ENCODE measurements at places on chromosomes 3 and 15.

DNA sequence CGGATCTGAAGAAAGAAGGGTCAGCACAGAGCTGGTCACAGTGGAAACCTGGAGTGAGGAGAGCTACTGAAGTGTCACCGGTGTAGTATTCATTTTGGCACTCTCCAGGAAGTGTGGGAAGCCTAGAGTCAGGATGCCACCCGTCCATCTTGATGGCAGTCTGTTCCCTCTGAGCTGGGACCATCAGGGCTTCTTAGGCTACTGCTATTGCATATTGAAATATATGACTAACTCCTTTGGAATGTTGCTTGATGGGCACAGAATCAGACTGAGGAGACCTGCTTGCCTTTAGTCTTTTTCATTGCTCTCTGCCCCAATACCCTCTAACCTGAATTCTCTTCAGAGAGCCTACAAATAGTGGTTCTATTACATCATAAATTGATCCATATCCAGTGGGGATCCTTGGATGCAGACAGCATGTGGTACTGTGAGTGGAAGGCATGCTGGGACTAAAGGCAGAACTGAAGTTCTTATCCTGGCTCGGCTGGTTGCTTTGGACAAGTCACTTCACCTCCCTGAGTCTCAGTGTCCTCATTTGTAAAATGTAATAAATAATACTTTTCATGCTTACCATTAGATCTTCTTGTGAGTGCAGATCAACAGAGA lies 143.5 kb downstream of the PDE8A start:
- DNase-seq, result no peak

DNA sequence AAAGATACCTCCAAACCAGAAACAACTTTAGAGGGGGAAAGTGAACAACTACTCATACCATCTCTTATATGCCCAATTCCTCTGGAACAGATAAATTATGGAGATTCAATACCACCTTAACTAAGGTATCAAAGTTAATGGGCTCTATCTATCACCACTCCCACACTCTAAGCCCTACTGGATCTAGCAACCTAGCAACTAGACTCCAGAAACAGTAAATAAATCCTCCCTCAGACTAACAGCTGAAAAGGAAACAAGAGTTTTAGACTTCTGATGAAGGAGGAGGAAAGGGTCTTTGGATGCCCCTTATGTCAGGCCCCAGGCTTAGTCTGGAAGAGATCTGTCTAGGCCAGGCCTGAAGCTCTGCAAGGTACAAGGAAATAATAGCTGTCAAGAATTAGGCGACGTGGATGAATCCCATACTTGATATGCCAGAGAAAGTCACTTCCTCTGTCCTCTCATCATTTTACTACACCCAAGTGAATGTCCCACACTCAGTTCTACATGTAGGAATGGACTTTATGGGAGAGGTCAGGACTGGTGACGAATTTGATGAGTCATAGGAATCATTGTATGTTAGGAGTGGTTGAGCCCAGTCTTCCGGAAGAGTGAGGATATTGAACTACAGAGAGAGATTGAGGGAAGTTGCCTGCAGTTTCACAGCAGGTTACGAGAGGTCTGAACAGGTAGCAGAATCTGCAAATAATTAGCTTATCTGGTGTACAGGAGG lies 113.8 kb downstream of the AKAP13 start:
- DNase-seq, result no peak

DNA sequence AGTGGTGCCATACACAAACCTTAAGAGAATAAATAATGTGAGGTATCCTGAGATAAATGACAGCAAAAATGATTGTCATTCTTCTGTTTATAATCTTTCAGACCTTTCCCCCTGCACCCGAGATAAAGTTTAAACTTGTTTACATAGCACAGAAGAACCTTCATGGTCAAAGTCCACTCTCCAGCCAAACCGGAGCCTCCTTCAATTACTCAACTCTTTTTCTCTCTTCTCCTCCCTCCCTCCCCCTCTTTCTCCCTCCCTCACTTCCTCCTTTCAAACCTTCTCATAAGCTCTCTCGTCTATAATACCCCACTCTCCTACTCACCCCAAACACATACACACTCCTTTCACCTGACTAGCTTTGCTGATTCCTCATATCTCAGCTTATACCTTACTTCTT lies 198.9 kb downstream of the EFHB start:
- DNase-seq, result no peak

GRCh38 chr3:138399766-138400165 lies 34.6 kb upstream of the ESYT3 start:
- DNase-seq, result no peak

All from femur (tissue), 1 donor.